Tibial nerve (tissue), 4 donors: ENCODE measurements at places on chromosomes 5 and 9.
A peak's percentile ranks its signal among the peaks of the same experiment; 100 is the strongest.

- DNase-seq, result no peak
Observed at GRCh38 chr5:11075035-11075805, 314.2 kb upstream of the DAP start.

DNA sequence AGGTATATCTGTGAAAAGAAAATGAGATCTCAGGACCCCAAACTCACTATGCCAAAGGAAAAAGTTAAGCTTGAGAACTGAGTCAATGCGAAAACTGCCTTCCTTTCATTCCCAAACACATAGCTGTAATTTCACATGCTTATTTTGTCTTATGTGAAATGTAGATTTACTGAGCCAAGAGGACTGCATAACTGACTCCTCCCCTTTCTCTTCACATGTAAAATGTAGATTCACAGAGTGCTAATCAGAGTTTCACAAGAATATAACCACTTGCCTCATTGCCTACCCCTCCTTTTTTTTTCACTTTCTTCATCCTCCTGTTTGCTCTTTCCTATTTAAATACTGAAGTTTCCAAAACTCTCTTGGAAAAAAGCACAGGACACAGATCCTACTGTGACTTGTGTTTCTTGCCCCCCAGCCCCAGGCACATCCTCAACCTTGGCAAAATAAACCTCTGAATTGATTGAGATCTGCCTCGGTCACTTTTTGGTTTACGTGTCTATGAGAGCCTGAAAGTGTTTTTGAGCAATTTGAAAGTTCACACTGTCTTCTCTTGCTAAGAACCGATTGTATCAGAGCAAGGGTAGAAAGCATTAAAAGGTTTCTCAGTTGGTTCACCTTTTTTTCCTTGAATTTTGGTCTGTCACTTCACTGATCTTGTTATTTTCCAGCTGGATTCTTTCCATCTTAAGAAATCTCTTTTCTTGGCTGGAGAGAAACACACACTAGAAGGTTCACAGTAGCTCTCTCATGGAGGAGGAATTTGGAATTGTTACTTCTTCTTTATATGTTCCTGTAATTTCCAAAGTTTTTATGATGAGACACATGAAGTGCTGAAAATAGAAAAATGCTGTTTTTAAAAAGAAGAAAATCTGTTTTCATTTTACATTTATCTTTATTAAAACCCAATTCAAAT lies 44.8 kb upstream of the SNAPC3 start:
- no peak for DNase-seq

DNA sequence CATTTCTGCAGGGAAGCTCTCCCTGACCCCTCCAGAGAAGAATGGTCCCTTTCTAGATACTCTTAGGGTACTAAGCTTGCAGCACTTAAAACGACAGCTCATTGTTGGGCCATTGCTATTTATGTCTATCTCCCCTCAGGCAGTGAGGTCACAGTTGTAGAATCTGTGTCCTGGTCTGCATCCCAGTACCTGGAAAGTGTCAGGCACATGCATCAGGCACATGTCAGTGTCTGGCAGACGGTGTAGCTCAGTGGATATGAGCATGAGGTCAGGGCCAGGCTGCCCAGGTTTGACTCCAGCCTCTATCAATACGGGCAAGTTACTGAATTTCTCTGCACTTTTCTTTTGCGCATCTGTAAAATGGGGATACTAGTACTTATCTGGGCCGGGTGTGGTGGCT lies 22.2 kb upstream of the EEIG1 start:
- no peak for DNase-seq

DNA sequence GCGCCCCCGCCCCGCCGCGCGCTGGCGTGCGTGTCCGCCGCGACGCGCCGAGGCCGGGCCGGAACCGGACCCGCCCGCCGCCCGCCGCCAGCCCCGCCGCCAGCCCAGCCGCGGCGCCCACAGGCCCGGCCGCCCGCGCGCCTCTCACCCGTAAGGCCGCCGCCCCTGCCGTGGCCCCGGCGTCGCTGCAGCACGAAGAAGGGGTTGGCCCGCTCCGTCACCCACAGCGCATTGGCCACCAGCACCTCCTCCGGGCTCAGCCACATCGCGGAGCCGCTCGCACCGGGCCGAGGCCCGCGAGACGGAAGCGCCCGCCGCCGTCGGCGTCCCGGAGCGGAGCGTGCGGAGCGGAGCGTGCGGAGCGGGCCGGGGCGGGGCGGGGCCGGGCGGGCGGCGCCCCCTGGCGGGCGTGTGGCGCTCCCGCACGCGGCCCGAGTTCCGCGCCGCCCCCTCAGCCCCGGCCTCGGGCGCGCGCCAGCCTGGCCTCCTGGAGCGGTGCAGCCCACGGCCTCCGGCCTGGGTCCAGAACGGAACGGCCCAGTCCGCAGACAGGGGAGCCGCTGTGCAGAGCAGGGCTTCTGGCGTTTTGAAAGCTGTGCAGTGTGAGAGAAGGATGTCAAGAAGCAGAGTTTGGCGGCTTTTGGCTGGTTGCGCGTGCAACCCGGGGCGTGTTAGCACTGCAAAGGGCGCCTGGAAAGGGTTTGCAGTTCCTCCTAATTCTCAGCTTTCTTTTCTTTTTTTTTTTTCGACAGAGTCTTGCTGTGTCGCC lies at the start of gene TBC1D9B:
TSS of gene TBC1D9B (minus strand) at position 342 of the 769 bp plus-strand sequence. CDS start at position 266, 76 bp downstream.
- peak; percentile 31 for DNase-seq
